ENCODE measurements at places on chromosomes 12 and 14.
A peak's percentile ranks its signal among the peaks of the same experiment; 100 is the strongest.

- no peak for DNase-seq
These were observed 48.4 kb downstream of the CSRP2 start for GRCh38 chr12:76830436-76830835.

DNA sequence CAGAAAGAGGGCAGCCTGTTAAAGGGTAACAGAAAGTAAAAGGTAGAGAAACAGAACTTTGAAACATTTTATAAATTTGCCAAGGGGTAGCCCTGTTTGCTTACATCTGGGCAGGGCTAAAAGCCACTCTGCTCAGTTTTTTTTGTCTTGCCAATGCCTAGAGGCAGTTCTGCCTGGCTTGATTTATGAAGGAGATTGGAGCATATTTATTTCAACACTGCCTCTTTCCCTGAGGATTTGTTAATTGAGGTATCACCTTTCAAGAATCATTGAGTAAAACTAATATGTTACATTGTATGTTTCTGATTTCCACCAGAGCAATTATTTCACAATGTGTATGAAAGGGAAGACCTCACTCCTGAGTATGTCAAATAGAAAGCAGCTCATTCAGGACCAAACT is 160.8 kb downstream of the GXYLT1 start:
- no peak for DNase-seq

GRCh38 chr12:52884526-52885293 is 20.2 kb downstream of the KRT8 start:
- peak; percentile 81 for DNase-seq

GRCh38 chr12:82721726-82722125 is 35.0 kb downstream of the TMTC2 start:
- no peak for DNase-seq

Data from dorsolateral prefrontal cortex (tissue), 122 donors.